Activated CD4-positive, alpha-beta T cell treated with anti-CD3 and anti-CD28 coated beads for 48 hours (primary cell): ENCODE measurements at places on chromosomes 1 and 21.

- peak; percentile 13 for DNase-seq
These were observed 47.9 kb downstream of the ASH1L start for GRCh38 chr1:155514582-155515187.

DNA sequence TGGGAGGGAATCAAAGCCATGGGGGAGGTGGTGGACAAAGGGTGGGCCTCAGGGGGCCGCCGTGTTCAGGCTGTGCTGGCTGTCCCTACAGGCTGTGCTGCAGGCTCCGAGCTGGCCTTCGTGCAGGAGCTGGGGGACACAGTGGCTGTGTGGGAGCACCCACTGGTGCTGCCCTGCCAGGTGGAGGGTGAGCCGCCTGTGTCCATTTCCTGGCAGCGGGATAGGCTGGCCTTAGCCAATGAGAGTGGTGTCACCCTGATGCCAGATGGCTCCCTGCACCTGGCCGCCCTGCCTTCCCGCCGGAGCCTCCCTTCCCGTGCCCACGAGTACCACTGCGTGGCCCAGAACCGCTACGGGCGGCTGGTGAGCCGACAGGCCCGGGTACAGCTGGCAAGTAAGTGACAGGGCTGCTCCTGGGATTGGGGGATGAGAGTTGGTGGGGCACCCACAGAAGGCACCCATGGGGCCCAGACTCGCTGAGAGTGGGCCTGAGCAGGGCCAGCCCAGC lies 20.2 kb downstream of the SLC27A3 start:
- no peak for DNase-seq

GRCh38 chr1:8142955-8143629 lies 117.0 kb upstream of the ERRFI1 start:
- DNase-seq: no peak

DNA sequence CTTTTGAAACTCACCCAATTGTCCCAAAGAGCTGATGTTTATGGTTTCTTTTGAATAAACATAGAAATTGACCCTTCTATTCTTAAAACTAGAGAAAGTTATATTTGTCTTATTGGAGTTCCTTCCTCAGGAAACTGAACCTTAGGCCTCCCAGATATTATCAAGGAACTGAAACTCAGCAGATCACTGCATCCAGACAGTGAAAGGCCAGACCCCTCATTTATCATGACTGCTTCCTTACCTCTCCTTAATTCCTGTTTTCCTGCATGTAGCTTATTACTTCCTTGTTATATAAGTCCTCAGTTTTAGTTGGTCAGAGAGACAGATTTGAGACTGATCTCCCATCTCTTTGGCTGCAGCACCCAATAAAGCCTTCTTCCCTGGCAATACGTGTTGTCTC lies 27.5 kb downstream of the SLC22A15 start:
- no peak for DNase-seq

- peak; percentile 49 for DNase-seq
These were observed at the start of gene ECE1 for GRCh38 chr1:21289700-21290545. Gene ECE1 (minus strand): TSS chr1:21290463. CDS start chr1:21290414, 49 bp downstream.

DNA sequence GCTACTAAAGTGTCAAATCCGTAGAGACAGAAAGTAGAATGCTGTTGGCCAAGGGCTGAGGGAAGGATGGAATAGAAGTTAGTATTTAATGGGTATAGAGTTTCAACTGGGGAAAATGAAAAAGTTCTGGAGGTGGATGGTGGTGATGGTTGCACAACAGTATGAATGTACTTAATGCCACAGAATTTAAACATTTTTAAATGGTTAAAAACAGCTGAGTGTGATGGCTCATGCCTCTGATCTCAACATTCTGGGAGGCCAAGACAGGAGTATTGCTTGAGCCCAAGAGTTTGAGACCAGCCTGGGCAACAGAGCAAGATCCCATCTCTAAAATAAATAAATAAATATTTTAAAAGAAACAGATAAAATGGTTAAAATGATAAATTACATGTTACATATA lies 44.5 kb downstream of the PIK3R3 start:
- no peak for DNase-seq

DNA sequence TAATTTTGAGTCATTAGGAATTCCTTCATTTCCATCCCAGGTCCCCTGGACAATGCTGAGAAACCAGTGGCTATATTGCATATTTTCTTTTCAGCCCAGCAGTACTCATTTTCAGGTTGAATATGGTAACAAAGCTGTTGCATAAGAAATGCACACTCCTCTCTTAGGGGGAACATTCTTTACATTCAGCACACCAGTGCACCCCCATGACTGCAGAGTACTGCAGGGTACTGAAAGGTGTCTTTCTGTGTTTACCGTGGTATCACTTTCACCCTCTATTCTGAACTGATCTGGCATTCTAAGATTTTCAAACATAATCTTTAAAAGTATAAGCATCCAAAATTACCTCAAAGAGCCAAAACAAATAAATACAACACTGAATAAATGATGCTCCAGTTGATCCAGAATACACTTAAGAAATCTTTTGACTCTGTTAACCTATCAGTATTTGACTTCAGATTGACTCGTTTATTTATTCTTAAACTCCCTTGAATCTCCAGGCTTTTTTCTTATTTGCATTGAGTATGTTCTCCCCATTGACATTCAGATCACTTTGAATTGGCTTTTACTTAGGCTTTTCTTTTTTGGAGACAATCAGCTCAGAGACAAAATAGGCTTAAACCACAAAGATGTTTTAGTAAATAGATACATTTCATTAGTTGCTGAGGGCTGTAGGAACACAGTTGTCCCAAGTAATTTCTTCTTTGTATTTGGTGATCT lies 213.6 kb downstream of the NFIA start:
- DNase-seq: no peak

DNA sequence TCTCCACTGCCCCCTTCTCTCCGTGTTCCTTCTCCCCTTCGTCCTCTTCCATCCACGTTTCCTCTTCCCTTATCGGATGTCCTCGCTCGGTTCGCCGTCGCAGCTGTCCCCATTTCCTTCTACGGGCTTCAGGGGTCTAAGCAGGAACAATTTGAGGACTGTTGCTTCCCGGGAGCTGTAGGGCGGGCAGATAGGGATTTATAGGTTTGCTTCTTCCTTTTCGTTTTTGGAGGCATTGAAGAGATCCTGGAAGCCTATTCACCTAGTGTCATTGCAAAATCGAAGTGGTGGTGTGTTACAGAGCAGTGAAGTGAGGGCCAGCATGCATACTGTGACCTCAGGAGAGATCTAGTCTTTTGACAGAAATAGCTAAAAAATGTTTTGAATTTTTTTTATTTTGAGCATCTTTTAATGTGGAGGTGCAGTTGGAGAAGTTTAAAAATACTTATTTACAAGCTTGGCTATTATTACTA lies 897 bp downstream of the ZYG11B start:
- DNase-seq: peak; percentile 13
